T-cell (primary cell): ENCODE measurements at places on chromosomes 7 and 10.

- DNase-seq, result no peak
Observed at GRCh38 chr7:70334871-70335270, 736.6 kb downstream of the AUTS2 start.

GRCh38 chr7:91557789-91558404, 293.7 kb downstream of the FZD1 start:
- DNase-seq, result no peak

DNA sequence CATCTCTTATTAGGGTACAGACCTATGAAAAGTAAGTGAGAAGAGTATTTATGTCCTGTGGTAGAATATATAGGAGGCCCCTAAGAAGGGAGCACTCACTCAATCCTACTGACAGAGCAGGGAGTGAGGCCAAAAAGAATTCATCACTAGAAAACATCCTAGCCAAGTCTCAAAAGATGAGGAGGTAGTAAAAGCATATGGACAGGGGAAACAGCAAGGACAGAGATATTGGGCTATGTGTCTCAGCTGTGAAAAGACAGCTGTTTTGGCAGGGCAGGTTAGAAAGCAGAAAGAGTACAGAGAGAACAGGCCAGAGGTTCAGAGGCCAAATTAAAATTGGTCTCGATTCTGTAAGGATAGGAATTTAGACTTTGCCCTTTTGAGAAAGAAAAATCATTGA, 548.3 kb upstream of the ANKRD30A start:
- DNase-seq, result no peak

- DNase-seq, result no peak
Observed at GRCh38 chr7:36820527-36821170, 96.4 kb upstream of the AOAH start.

DNA sequence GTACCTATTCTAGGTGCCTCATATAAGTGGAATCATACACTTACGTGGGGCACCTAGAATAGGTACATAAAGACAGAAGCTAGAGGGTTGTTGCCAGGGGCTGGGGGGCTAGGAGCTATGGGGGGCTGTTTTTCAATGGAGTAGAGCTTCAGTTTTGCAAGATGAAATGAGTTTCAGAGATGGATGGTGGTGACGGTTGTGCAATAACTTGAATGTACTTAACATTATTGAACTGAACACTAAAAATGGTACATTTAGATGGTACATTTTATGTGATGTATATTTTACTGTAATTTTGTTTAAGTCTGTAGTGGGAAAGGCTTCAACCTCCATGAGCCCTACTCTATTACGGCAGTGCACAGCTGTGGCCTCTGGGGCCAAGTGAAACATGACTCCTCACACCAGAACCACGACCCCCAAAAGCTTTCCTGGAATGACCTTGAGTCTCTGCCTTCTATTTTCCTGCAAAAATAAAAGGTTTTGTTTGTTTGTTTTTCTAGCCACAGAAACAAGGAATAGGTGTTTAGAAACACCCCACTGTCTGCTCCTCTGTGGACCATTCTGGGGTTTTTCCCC, 147.3 kb upstream of the PLXNA4 start:
- no peak for DNase-seq

DNA sequence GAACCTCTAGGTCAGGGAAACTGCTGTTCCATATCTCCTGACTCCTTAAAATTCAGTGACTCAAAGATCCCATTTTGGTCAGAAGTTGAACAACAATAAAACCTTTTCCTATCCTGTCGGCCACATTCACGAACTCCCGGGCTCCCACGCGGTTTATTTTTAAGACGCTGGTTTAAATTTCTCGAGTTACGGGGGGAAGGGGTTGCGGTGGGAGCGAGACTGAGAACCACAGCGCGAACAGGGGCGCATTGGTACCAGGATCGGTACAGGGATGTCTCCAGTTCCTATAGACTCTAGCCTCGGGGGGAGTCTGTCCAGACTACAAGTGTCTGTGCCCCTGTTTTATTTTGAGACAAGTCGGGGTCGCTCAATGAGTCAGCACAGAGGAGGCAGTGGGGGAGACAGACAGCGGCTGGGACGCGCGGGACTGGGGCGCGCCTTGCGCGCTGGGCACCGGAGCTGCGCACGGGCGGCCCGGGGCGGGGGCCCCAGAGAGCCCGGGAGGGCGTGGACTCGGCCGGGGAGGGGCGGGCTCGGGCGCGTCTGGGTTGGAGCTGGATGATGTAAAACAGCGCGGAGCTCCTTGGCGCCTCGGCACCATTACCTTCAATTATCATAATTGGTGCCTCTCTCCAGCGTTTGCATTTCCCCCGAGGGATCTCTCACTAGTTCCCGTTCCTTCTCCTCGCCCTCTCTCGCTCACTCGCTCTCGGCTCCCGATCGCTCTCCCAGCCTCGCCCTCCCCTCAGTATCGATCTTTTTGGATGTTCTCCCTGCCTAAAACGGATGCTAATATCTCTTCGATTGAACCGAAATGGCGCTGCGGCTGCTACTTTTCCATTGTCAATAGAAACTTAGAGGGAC, 8.7 kb upstream of the BAMBI start:
- peak; percentile 55 for DNase-seq
